Progenitor cell of endocrine pancreas (in vitro differentiated cells): ENCODE measurements at places on chromosomes 4 and X. TPM values are rescaled to one million over a fixed set of nuclear protein-coding genes. Genes with fewer than 3 reads are reported as not detected.
A peak's percentile ranks its signal among the peaks of the same experiment; 100 is the strongest.

DNA sequence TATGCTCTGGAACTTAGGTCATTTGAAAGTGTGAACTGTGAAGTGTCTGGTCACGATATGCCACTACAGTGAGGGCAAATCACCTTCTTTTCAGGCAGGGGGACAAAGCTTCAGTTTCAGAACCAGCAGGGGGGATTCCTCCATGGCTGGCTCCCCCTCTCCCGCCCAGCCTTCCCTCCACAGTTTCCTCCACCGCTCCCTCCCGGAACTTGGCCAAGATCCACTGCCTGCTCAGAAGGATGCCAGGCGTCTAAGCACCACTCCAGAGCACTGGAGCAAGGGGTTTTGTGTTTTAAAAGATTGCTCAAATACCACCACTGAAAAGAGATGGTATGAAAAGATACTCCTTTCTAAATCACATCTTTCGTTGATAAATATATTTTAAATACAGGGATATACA is 126.9 kb downstream of the ELOVL6 start:
- DNase-seq: no peak

CFAP99 gene
- total RNA-seq: not detected in 2 replicates

- no peak for DNase-seq
These were observed 49.6 kb downstream of the TSC22D3 start for GRCh38 chrX:107725761-107726555.

ALAS2 gene
- not detected in 2 replicates for total RNA-seq

- DNase-seq: no peak
These were observed 11.5 kb downstream of the RAB9A start for GRCh38 chrX:13700380-13700779.

HMGB3 gene
- 252 and 257 TPM in 2 replicates for total RNA-seq

- no peak for DNase-seq
These were observed 49.1 kb downstream of the ABCG2 start for GRCh38 chr4:88109123-88109881.

GRCh38 chr4:169136330-169136729 is 126.3 kb upstream of the CBR4 start:
- no peak for DNase-seq

FAM47A gene
- total RNA-seq: not detected in 2 replicates

JCHAIN gene
- total RNA-seq: not detected in 2 replicates

DNA sequence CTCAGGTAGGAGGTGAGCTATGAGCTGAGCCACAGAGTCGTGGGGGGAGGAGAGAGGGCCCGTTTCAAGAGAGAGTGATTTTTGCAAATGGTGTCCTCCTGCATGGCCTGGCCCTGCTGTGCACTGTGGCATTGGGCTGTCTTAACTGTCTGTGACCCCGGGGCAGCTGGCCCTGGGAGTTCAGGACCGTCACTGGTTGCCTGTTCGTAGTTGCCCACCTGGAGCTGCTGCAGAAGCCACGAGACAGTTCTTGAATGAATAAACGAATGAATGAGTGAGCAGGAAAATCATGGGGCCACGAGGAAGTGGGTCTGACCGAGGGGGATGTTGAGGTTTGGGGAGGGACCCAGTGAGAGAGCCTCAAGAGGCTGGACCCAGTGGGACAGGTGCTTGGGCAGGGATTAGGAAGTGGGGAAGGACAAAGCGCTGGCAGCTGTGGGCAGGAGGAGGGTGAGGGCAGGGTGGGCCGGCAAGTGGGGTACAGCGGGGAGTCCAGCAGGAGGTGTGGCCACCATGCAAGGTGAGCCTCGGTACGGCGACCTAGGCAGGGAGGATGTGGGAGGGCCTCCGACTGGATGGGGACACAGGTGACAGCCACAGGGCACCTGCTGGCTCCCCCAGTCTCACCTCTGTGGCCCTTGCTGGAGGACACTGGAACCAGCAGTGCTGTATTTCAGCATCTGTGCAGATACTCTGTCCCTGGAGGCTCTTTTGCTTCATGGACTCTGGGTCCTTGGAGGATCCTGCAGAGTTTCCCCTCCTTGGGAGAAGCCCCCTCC is 10.2 kb downstream of the RGS12 start:
- DNase-seq: no peak

MAGEA11 gene
- total RNA-seq: 0.22 TPM in 1 of 2 replicates, not detected in the other

- no peak for DNase-seq
These were observed 1776.3 kb downstream of the STIM2 start for GRCh38 chr4:28636971-28637370.

DNA sequence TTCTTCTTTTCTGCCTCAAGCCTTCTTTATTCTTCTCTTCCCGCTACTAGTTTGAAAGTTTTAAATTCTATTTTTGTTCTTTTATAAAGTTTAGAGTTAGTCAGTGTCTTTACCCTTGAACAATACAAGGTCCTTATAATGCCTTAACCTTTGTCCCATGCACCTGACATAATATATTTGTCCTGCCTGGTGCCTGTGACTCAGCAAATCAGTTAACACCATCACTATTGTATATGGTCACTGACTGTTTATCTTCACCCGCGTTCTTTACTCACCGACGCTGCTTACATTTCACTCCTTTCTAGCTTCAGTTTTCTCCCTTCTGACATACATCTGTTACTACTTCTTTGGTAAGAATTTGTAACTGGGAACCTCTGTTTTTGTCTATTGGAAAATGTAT is 5.7 kb downstream of the SMIM20 start:
- DNase-seq: no peak

SAP30 gene
- total RNA-seq: 23.7 TPM in 2 replicates

DNA sequence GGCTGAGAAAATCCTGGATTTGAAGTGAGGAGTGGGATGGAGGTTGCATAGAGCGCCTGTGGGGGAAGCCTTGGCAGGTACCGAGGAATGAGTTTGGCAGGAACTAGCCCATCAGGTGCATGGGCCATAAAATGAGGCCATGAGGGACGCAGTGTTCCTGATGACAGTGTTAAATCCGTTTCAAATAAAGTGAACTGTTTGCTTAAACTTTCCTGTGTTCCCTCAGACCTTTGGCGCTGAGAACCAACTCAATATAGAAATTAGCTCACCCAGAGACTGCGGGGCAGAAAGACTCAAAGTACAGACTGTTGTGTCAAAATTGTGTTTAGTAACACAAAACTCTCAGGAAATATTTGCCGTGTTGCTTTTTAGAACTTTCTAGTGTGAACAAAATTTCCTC is 250.0 kb upstream of the NR3C2 start:
- no peak for DNase-seq

MAGED4B gene
- total RNA-seq: 197 and 201 TPM in 2 replicates

DNA sequence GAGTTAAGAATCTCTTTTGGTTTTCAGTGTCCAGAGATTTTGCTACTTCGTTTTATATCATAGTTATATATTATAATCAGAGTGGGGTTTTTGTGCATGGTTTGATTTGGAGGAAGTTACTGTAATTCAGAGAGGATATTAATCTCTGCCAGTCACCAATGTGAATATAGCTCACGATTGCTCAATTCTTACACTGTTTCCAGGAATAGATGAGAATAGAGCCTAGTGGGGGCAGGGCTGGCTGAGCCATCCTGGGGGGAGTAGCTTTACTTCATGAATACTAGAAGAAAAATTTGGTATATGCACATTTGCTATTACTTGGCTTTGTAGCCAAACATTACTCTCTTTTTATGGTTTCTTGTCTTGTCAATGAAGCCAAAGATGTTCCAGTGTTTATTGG is 60.9 kb upstream of the TRPC3 start:
- no peak for DNase-seq

DNA sequence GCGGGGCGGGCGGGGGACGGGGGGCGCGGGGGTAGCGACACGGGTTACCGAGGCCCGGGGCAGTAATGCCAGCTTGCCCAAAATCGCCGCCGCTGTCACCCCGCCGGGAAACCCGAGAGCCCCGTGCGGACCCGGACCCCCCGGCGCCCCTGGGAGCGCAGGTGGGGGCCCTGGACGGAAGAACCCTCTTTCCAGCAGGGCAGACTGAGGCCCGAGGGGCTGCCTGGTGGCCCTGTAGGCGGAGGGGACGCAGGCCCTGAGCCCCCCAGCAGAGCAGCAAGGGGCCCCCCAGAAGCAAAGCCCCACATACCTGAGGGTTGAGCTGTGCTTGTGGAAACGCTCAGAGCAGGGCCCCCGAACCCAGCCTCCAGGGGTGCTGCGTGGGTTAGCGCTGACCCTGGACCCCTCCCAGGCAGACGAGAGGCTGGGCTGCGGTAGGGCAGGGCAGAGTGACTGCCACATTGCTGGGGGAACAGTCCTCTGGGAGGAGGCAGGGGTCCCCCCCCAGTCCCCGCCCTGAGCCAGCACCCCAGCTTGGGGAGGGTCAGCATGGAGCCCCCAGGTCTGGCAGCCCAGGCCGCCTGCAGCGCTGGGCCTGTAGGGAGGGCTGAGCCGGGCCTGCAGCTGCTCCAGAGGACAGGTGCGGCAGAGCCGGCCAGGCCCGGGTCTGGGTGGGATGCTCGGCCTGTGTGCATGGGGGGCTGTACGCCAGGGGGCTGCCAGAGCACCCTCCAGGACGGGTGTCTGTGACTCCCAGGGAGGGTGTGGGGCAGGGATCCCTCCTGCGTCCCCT is 646 bp downstream of the DOK7 start:
- DNase-seq: no peak

DNA sequence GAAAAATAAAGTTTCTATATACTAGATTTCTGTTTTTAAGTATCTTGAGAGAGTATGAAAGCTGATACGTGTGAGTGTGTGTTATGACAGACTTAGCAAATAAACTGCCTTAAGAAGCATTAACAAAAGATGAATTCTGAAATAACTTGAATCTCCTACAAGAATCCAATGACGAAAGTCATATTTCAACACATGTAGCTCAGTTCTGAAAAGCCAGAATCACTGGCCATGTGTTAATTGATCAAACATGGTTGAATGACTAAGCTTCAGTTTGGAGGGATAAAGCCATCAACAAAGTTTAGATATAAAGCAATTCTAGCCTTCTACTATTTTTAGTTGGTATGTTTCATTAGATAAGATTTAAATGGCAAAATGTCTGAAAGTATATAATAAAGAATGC is 88.5 kb upstream of the ETNPPL start:
- no peak for DNase-seq

GRCh38 chr4:15231265-15232091 is 196.4 kb upstream of the C1QTNF7 start:
- peak; percentile 47 for DNase-seq

DNA sequence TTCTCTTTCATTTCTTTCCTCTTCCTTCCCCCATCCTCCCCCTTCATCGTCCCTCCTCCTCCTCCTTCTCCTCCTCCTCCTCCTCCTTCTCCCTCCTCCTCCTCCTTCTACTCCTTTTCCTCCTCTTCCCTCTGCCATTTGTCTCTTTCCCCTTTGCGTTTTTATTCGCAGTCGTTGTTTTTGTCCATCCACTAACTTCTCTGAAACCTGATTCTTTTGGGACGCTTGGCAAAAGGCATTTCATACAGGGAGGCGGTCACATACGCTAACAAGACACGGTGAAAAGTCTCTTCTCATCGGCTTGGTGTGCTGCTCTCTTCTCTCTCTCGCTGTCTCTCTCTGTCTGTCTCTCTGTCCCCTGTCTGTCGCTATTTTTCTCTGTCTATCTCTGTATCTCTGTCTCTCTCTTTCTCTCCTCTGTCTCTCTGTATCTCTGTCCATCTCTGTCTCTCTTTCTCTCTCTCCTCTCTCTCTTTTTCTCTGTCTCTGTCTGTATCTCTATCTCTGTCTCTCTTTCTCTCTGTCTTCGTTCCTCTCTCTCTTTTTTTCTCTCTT is 5.4 kb upstream of the SHOX start:
- DNase-seq: no peak

DNA sequence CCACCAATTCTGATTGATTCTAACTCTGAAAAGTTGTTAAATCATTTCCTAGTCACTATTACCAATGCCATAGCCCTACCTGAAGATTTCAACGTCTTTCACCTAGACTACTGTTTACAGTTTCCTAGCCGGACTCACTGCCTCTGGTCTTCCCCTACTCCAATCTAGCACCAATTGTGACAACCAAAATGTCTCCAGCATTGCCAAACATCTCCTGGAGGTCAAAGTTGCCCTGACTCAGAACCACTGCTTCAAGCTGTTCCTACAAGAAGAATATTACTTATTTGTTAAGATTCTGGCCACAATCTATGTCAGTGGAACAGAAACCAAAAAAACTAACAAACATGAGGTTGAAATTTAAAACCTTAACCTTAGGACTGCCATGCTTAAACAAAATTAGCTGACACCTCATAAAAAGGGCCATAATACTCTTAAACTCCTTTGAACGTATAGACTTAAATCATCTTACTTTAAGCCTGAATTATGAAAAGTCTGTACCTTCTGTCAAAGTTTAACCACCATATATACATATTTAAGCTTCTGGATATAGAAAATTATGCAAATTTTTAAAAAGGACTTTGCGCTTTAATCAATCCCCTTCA is 2.1 kb downstream of the PDS5A start:
- DNase-seq: no peak

- DNase-seq: peak; percentile 21
These were observed 5.6 kb upstream of the CT47C1 start for GRCh38 chrX:119067023-119067739.

DNA sequence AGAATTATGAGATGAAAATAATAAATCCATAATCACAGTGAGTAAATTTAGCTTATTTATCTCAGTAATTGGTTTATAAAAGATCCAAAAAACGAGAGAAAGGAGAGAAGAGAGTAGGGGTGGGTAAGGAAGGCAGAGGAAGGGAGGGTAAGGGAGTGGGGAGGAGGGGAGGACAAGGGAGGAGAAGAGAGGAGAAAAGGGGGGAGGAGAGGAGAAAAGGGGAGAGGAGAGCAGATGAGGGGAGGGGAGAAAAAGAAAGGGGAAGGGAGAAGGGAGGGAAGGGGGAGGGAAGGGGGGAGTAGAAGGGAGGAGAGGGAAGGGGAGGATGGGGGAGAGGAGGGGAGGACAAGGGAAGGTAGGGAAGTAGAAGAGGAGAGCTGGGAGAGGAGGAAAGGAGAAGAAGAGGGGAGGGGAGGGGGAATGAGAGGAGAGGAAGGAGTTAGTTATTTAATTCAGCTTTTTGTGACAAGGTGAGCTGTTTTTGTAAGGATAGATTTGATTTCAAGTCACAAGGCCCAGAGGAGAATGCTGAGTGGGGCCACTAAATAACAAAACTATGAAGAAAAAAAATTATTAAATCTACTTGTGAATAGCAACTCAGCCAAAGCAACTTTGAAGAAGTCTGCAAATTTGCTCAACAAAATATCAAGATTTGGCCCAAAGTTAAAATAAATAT is 454.3 kb downstream of the ARAP2 start:
- DNase-seq: no peak
